ENCODE measurements at places on chromosomes 6 and 20. TPM values are rescaled to one million over a fixed set of nuclear protein-coding genes. Genes with fewer than 3 reads are reported as not detected.

Gene MCCD1
- total RNA-seq: not detected

Gene MUC21
- not detected for total RNA-seq

Gene PLEKHG1
- total RNA-seq: 7.3 TPM

Gene BHLHE23
- not detected for total RNA-seq

Gene NAPB
- total RNA-seq: 96.5 TPM

Gene SLC22A16
- 0.31 TPM for total RNA-seq

Gene HUS1B
- total RNA-seq: 1.9 TPM

Gene SMAP1
- total RNA-seq: 61.5 TPM

Gene EIF6
- 58.3 TPM for total RNA-seq

Gene FKBP1C
- total RNA-seq: 0.31 TPM

Gene SIRPD
- not detected for total RNA-seq

Gene CFB
- total RNA-seq: 0.62 TPM

Gene RIPOR3
- 1.7 TPM for total RNA-seq

- no peak for DNase-seq
Observed at GRCh38 chr20:47456952-47457724, 44.5 kb upstream of the NCOA3 start.

GRCh38 chr20:35468671-35469334 is 13.4 kb downstream of the CEP250 start:
- DNase-seq: no peak

DNA sequence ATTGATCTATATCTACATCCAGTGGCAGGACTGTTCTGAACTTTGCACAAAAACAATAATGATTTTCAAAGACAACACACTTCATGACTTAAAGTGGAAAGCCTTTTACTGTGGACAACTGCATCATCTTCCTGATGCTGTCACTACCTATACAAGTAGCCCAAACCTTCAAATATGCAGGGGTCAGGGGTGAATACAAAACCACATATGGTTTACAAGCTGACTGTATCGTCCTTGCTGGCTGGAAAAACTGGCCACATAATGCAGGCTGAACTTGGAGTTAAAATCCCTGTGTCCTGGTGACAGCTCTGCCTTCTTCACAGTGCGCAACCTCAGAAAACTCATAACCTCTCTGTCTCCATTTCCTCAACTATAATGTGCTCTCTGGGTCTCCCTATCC is 128.9 kb downstream of the GMDS start:
- DNase-seq: no peak

DNA sequence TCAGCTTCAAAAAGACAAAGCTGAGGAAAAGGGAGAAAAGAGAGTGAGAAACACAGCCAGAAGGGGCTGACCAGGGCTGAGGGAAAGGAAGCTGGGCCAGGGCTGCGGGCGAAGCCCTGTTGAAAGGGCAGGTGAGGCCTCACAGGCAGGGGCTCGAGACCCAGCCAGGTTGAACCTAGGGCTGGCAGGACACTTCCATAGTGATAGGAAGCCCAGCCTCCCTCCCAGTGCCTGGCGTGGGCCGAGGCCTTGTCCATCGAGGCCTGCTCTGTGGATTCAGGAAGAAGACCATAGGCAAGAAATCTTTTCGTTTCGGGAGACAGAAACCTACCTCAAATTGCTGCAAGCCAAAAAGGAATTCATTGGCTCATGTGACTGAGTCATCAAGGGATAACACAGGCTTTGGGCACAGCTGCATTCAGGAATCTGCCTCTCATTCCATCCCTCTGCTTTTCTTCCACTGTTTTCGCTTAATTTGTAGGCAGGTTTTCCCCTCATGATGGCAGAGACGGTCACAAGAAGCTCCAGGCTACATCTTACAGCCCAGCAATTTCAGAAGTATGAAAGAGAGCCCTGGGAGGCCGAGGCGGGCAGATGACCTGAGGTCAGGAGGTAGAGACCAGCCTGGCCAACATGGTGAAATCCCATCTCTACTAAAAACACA is 311.1 kb upstream of the SULF2 start:
- no peak for DNase-seq

GRCh38 chr6:25061289-25061936 is 125.7 kb upstream of the RIPOR2 start:
- DNase-seq: no peak

DNA sequence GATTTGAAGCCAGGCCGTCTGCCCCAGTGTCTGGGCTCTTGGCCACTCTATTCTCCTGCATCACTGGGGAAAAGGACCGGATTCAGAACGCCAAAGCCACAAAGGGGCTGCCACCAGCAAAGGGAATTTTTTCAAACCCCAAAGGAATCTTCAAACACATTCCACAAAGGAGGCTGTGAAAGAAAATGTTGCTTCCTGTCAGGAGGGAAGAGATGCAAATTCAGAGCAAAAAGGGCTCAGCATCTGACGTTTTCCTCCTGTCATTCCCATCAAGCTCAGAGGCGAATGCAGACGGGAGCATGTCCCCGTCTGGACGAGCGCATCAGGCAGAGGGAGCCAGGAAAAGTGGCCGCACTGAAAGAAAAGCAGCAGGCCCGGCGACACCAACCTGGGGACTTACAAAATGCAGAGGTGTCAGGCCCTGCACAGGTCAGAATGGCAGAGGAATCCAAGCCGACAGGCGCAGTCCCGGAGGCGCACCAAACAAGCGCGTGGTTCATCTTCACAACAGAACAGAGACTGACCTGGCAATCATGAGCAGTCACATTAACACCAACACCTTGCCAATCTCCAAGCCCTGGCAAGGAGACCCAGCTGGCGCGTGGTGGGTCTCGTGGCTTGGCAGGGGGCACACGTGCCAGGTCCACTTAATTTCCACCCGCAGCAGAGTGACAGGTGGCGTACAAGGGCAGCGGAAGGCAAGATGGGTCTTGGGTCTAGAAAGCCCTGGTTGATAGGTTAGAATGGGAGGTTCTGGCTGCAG is 62.8 kb downstream of the GRM4 start:
- no peak for DNase-seq

DNA sequence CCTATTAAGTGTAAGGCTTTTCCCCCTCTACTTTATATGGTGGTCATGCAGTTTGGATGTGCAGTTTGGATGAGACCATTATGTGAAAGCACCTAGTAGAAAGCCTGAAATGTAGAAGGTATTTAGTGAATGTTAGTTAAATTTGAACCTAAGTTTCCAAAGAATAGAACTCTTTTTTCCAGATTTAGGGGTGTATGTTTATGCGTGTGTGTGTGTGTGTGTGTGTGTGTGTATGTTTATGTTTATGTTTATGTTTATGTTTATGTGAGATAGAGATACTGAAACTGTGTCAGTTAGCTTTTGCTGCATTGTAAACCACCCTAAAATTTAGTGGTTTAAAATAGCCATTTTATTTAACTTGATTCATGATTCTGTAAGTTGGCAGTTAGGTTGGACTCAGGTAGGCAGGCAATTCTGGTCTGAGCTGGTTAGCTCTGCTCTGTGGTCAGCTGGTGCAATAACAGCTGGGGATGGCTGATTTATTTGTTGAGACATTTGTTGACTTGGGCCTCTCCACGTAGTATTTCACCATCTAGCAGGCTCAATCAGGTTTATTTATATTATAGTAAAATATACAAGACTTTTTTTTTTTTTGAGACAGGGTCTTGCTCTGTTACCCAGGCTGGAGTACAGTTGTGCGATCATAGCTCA is 54.0 kb downstream of the STK4 start:
- no peak for DNase-seq

GRCh38 chr6:90266905-90267621 is 29.6 kb downstream of the BACH2 start:
- no peak for DNase-seq

DNA sequence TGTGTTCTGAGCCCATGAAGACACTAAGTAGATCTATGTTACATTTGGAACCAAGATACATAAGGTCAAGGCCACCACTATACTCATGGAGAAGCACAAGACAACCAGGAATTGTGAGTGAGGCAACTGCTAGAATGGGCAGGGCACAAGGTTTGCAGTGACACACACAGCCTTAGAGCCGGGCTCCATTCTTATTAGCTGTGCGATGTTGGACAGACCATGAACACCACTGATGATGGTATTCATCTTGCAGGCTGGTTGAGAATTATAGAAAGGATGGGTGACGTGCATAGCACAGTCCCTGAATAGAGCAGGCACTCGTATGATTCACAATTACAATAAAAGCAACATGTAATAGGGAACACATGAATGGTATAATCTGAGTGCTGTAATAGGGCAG is 172.4 kb downstream of the GJA10 start:
- no peak for DNase-seq

DNA sequence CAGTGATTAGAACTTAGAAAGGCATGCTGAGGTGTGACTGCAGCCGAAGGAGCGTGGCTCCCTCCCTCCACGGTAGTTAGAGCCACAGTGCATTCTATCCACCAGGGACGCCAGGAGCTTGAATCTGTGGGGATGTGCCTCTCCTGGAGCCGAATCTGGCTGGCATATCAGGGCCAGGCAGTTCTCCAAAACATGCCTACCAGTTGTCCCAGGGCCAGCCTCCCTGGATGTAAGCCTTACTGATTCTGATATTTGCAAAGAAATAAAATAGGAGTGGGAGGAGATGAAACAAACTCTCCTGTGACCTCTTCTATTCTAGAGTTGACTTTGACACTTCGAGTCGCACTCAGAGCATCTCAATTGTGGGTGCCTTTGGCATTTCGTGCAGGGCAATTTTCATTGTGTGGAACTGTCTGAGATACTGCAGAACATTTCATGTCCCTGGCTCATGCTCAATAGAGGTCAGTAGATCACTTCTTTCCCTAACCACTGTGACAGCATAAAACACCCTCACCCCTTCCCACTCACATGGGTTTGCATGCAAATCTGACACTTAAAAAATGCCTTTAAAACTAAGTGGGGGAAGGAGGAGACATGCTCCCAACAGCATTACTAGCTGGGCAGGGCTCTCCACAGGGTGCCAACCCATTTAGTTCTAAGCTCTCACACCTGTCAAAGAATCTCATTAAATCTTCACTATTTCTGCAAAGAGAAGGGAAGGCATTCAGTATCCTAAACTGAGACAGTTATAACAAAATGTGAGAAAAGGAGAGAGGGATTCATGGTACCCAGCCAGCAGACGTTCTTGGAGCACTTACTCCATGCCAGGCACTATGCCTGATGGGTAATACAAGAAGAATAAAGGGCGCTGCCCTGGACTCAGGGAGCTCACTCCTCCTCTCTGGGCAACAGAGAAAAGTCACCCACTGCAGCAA is 378.9 kb downstream of the PREX1 start:
- DNase-seq: peak; percentile 29

DNA sequence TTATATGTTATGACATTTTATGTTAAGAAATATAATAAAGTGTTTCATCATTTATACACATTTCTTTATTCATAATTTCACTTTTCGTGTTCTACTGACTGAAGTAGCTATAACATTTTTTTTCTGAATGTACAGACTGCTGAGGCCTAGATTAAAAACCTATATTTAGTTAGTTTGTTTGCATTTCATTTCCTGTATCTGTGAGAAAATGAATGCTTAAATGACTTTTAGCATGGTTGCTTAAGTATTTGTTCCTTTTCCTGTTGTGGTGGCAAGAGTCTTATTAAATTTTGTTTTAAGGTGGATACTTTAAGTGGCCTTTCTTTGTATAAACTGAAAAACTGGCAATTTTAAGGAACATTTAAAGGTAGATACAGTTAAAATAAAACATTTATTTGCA is 779.7 kb upstream of the MAN1A1 start:
- DNase-seq: no peak

DNA sequence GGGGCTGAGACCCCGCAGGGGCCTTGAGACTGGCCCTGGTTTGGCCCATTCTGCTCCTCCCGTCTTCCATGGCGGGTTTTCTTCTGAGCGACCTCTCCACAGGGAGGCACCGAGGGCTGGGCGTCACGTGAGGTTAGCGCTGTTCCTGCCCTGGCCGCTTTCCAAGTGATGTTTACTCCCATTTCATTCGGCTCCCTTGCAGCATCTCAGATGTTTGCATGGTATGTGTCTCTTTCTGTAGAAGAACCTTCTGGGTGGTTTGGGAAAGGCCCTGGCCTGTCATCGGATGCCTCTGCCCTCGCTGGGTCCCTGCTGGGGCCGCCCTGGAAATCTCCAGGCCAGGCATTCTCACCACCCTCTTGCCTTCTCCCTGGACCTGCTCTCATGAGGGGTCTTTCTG is 17.3 kb downstream of the RAMACL start:
- no peak for DNase-seq

GRCh38 chr6:13508711-13509705 is 21.6 kb upstream of the GFOD1 start:
- DNase-seq: no peak

DNA sequence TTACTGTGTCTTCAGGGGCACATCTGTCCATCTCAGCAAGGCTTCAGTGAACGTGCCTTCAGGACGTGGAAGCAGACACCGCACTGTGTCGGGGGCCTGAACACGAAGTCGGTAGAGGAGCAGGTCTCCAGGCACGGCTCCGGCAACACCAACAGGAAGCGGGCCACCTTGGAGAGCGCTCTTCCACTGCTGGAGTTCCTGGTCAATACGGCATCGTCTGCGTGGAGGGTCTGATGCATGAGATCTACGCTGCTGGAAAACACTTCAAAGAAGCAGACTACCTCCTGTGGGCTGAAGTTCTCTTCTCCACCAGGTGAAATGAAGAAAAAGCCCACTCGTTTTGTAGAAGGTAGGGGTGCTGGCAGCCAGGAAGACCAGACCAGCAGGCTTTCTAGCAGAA is 69.3 kb upstream of the SLCO4A1 start:
- DNase-seq: no peak

DNA sequence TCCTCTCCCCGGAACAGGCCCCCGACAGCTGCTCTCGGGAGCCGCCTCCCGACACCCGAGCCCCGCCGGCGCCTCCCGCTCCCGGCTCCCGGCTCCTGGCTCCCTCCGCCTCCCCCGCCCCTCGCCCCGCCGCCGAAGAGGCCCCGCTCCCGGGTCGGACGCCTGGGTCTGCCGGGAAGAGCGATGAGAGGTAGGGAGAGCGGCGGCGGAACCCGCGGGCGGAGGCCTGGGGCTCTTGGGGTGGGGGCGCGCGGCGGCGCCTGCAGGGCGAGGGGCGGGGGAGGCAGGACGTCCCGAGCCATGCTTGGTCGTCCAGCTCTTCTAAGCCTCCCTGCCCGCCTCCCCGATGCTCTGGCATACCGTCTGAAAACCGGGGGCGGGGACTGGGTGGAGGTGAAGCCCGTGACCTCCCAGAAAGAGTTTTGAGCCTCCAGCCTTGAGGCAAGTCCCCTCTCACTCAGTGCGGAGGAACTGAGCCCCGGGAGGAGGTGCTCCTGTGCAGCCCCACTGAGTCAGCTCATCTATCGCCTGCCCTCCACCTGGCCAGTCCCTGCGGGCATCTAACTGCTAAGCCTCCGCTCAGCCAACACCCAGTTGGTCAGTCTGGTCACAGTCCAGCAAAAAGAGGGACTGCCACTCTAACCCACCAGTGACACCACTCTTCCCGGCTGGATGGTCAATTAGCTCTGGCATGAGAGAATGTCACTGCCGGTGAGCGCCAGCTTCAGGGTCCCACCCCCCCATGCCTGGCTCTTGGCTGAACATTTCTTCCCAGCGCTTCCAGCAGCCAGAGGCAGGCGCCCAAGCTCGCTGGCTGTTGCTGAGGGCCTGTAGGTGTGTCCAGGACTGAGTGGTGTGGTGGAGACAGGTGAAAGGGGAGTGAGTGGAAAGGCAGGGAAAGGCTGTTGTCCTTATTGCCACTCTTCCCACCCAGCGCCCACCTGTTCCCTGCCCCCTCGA is 482 bp downstream of the DDR1 start:
- DNase-seq: peak; percentile 56

GRCh38 chr20:17565169-17565845 is 4.6 kb upstream of the DSTN start:
- no peak for DNase-seq

Data from occipital lobe (tissue), 3 donors.